ENCODE measurements at places on chromosomes 5 and 9. TPM values are rescaled to one million over a fixed set of nuclear protein-coding genes. Genes with fewer than 3 reads are reported as not detected.

DNA sequence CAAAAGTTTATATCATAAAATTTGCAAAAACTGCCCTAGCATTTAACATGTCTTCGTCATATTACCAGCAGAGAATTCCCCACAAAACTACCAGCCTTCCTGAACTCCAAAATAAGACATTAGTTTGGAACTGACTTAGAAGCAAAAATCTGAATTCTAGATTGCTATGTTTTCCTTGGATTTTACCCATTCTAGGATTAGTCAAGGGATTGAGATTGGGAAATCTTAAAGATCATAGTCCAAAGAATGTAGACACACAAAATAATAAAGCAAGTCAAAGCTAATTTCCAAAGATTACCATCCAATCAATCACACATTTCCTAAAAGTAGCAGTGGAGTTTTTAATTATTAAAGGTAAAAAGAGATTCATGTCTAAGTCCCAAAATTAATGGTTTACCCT is 138.2 kb downstream of the NFIB start:
- H3K27me3 ChIP-seq: no peaks in the 10 kb centered on the region
- DNase-seq: no peak
- H3K27ac ChIP-seq: no peak overlapping the region
- no peaks in the 10 kb centered on the region for H3K36me3 ChIP-seq

DNA sequence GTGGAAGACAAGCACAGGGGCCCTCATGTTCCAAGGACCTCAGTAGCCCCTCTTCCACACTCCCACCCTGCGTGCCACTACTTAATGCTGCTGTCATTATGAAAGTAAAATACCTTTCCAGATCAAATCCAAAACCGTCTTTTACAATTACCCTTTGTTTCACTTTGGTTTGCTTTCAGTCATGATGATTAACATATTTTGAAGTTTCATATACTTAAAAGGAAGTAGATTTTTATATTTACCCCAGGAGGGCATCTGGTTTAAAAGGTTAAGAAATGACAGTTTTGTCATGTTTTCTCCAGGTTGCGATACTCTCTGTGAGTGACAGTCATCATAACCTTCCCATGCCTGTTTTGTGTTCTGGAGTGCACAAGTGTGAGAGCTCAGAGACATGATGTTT is 13.5 kb upstream of the MAP1B start:
- no peak overlapping the region for H3K4me3 ChIP-seq
- no peak for DNase-seq
- no peaks in the 10 kb centered on the region for H3K4me1 ChIP-seq
- H3K36me3 ChIP-seq: no peaks in the 10 kb centered on the region
- no peak overlapping the region for H3K27ac ChIP-seq

GRCh38 chr9:12958279-12958678 is 183.5 kb downstream of the LURAP1L start:
- no peak overlapping the region for H3K27ac ChIP-seq
- DNase-seq: no peak
- H3K4me3 ChIP-seq: no peak overlapping the region
- H3K36me3 ChIP-seq: no peaks in the 10 kb centered on the region
- no peaks in the 10 kb centered on the region for H3K4me1 ChIP-seq

GRCh38 chr5:78326930-78327329 is 32.4 kb upstream of the AP3B1 start:
- H3K4me1 ChIP-seq: no peaks in the 10 kb centered on the region
- H3K4me3 ChIP-seq: no peak overlapping the region
- no peak overlapping the region for H3K27ac ChIP-seq
- no peak for DNase-seq
- no peaks in the 10 kb centered on the region for H3K27me3 ChIP-seq
- no peaks in the 10 kb centered on the region for H3K36me3 ChIP-seq

GRCh38 chr5:73947906-73948640 is 322.1 kb downstream of the ARHGEF28 start:
- no peaks in the 10 kb centered on the region for H3K36me3 ChIP-seq
- no peaks in the 10 kb centered on the region for H3K4me1 ChIP-seq
- DNase-seq: no peak

- peak overlapping the region; percentile 31 for H3K27ac ChIP-seq
- H3K4me1 ChIP-seq: peaks cover 12% of the 10 kb centered on the region
- no peaks in the 10 kb centered on the region for H3K27me3 ChIP-seq
- H3K36me3 ChIP-seq: no peaks in the 10 kb centered on the region
- no peak overlapping the region for H3K4me3 ChIP-seq
- DNase-seq: peak; percentile 38
Measured at GRCh38 chr5:168447808-168448207, 38.5 kb upstream of the RARS1 start.

DNA sequence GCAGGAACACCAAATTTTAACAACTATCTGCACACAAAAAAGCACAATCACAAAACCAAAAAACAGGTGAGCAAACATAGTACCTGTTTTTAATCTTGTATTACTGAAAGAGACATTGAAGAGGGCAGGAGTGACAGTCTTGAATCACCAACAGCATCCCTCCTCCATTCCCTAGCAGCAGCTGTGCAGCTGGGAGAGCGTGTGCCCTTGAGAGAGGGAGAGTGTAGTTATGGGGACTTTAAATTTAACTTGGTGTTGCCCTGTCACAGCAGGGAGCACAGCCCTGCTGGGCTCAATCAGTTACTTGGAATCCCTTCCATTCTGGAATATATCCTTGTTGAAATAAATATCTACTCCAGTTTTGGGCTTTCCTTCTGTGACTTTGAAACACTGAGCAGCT is 1938.7 kb upstream of the NUDT12 start:
- no peaks in the 10 kb centered on the region for H3K27me3 ChIP-seq
- H3K27ac ChIP-seq: no peak overlapping the region
- DNase-seq: no peak

- no peak overlapping the region for H3K4me3 ChIP-seq
- no peak overlapping the region for H3K27ac ChIP-seq
- no peaks in the 10 kb centered on the region for H3K27me3 ChIP-seq
- H3K4me1 ChIP-seq: peaks cover 8% of the 10 kb centered on the region
- H3K36me3 ChIP-seq: no peaks in the 10 kb centered on the region
Measured at GRCh38 chr5:125894383-125894782, 528.8 kb upstream of the GRAMD2B start.

- no peak for DNase-seq
- H3K4me1 ChIP-seq: no peaks in the 10 kb centered on the region
- no peak overlapping the region for H3K4me3 ChIP-seq
- no peaks in the 10 kb centered on the region for H3K36me3 ChIP-seq
Measured at GRCh38 chr5:56594792-56595191, 220.6 kb upstream of the MAP3K1 start.

DNA sequence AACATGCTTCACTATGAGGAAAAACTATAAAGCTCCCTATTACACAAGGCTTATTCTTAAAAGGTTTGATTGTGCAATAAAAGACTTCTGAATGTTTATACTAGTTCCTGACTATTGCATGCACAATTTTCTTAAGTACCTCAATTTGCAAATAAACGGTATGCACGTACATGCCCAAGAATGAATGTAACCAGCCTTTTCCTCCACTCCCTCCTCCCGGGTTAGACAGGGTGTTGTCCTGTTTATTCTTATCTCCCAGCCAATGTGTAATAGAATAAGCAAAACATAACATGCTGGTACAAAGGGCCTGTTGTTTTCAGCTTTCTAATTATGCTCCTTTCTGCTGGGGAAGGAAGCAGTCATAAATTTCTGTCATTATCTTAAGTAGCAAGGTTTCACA is 79.1 kb downstream of the AOPEP start:
- no peaks in the 10 kb centered on the region for H3K36me3 ChIP-seq

GRCh38 chr5:163293836-163294235 is 143.6 kb upstream of the CCNG1 start:
- no peaks in the 10 kb centered on the region for H3K36me3 ChIP-seq
- DNase-seq: no peak
- H3K4me3 ChIP-seq: no peak overlapping the region
- no peaks in the 10 kb centered on the region for H3K27me3 ChIP-seq

GRCh38 chr5:155929112-155929511 is 397.9 kb upstream of the SGCD start:
- no peak for DNase-seq
- no peaks in the 10 kb centered on the region for H3K27me3 ChIP-seq
- no peaks in the 10 kb centered on the region for H3K36me3 ChIP-seq
- H3K4me3 ChIP-seq: no peak overlapping the region

GRCh38 chr9:112605518-112605917 is 112.4 kb downstream of the INIP start:
- H3K27ac ChIP-seq: no peak overlapping the region
- no peak for DNase-seq
- H3K4me3 ChIP-seq: no peak overlapping the region

DNA sequence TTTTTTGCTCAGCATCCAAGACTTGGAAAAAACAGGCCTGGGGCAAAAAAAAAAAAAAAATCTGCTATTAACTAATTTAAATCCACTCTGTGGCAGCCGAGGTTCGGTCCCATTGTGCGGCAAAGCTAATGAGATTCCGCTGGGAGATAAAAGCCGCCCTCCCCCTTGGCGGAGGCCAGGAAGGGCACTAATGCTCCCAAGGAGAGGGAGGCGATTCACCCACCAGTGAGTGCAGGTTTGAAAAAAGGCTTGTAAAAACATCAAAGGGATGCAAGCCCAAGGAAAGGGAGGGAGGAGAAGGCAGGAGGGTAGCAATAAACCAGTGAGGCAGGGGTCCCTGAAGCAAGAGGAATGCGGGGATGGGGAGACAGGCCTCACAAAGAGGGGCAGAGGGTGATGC is 129.5 kb upstream of the RAPGEF1 start:
- H3K4me3 ChIP-seq: no peak overlapping the region
- no peak for DNase-seq
- no peaks in the 10 kb centered on the region for H3K27me3 ChIP-seq
- H3K36me3 ChIP-seq: peaks cover 9% of the 10 kb centered on the region
- no peaks in the 10 kb centered on the region for H3K4me1 ChIP-seq

DNA sequence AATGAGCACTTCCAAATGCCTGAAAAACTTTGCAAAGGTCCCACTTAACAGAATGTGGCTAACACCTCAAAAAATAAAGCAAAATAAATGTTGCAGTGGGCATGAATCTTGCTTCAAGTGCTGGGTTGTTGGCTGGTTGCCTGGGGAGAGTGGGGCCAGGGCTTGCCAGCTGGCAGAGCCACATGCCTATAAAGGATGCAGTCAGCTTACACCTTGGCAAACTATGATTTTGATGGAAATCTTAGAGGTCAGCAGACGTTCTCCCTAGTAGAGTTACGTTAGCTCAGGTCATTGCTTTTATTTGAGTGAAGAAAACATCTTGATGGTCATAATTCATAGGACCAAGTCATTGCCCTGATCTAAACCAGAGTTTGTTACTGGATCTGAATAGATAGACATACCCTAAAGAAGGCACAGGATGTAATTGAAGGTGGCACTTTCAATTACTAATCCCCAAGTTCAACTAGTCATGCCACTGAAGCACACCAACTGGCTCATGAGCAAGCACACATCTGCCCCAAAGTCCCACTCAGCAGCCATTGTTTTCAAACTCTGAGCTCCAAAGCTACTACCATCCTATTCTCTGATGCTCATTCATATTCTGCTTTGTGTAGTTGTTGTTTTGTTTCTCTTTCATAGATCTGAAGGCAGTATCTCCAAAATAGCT is 51.2 kb upstream of the ZSWIM6 start:
- no peak overlapping the region for H3K27ac ChIP-seq
- H3K4me3 ChIP-seq: no peak overlapping the region

GRCh38 chr5:10332301-10332700 is 21.2 kb upstream of the MARCHF6 start:
- H3K4me1 ChIP-seq: peaks cover 46% of the 10 kb centered on the region
- no peak for DNase-seq
- peak overlapping the region; percentile 79 for H3K27ac ChIP-seq
- no peaks in the 10 kb centered on the region for H3K36me3 ChIP-seq

DNA sequence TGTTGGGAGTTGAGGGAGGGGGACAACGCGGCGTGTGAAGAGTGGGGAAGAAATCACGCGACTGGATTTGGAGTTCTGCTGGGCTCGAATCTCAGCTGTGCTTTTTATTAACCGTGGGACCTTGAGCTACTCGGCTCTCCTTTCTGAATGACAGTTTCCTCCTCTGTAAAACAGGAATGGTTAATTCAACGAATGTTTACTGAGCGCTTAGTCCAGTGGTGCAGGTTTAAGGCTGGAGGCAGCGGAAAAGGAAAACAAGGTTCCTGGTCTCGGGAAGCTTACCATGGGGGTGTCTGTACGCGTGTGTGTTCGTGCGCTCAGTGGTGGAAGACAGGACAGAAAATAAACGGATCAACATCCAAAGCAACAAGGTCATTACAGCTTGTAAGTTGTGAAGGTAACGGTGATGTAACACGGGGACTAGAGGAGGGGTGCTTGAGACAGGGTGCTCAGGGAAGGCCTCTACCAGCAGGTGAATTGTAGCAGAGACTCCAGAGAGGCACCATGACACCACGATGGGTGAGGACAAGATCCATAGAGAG is 277 bp downstream of the EIF4E1B start:
- H3K27me3 ChIP-seq: peaks cover 78% of the 10 kb centered on the region
- H3K4me1 ChIP-seq: peaks cover 8% of the 10 kb centered on the region
- H3K36me3 ChIP-seq: no peaks in the 10 kb centered on the region
- H3K4me3 ChIP-seq: peak overlapping the region; percentile 42

DNA sequence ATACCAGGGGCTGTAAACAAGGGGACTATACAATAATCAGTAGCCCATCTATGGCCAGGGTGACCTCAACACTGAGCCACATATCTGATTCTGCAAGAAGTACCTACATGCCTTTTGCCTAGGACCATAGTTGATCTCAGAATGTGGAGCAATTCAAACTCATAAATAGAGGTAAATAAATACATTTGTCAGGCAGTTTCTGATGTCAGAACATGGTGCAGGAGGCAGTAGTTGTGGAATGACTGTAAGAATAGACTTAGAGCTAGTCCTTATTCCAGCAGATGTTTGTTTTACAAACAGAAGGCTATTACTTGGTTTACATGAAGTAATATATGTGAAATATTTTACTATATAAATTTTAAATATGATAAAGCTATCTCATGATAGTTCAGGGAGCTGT is 330.7 kb upstream of the DAB2 start:
- no peak overlapping the region for H3K4me3 ChIP-seq
- H3K27ac ChIP-seq: no peak overlapping the region
- no peaks in the 10 kb centered on the region for H3K36me3 ChIP-seq
- no peaks in the 10 kb centered on the region for H3K27me3 ChIP-seq

GRCh38 chr9:129289131-129289731 is 111.2 kb upstream of the IER5L start:
- no peaks in the 10 kb centered on the region for H3K27me3 ChIP-seq
- H3K4me1 ChIP-seq: no peaks in the 10 kb centered on the region
- DNase-seq: no peak
- H3K36me3 ChIP-seq: no peaks in the 10 kb centered on the region
- H3K27ac ChIP-seq: no peak overlapping the region

GRCh38 chr5:74369173-74369572 is 271.4 kb downstream of the ENC1 start:
- H3K27ac ChIP-seq: no peak overlapping the region
- DNase-seq: no peak
- H3K36me3 ChIP-seq: no peaks in the 10 kb centered on the region
- no peaks in the 10 kb centered on the region for H3K27me3 ChIP-seq

GRCh38 chr5:1005904-1006655 is 2.5 kb upstream of the NKD2 start:
- no peaks in the 10 kb centered on the region for H3K36me3 ChIP-seq
- no peak overlapping the region for H3K4me3 ChIP-seq
- H3K27me3 ChIP-seq: peaks cover 10% of the 10 kb centered on the region
- peak; percentile 15 for DNase-seq
- H3K27ac ChIP-seq: no peak overlapping the region
- H3K4me1 ChIP-seq: peaks cover 27% of the 10 kb centered on the region

The PBX3 gene
- 46.3 TPM for total RNA-seq

The MYMK gene
- total RNA-seq: not detected

The FBXO10 gene
- 9.8 TPM for total RNA-seq

The MEGF10 gene
- total RNA-seq: 1.3 TPM

The PRXL2C gene
- 41.1 TPM for total RNA-seq

The ACER2 gene
- total RNA-seq: 3.3 TPM

The NEUROG1 gene
- total RNA-seq: not detected

The SLU7 gene
- total RNA-seq: 39.7 TPM

The MLANA gene
- total RNA-seq: not detected

The AQP3 gene
- 28.7 TPM for total RNA-seq

The SYNPO gene
- 584 TPM for total RNA-seq

All from heart left ventricle (tissue), 16 donors.